ENCODE measurements at places on chromosomes 12 and 14.

GRCh38 chr14:91350813-91351511 lies 66.7 kb downstream of the CCDC88C start:
- peak; percentile 79 for DNase-seq

DNA sequence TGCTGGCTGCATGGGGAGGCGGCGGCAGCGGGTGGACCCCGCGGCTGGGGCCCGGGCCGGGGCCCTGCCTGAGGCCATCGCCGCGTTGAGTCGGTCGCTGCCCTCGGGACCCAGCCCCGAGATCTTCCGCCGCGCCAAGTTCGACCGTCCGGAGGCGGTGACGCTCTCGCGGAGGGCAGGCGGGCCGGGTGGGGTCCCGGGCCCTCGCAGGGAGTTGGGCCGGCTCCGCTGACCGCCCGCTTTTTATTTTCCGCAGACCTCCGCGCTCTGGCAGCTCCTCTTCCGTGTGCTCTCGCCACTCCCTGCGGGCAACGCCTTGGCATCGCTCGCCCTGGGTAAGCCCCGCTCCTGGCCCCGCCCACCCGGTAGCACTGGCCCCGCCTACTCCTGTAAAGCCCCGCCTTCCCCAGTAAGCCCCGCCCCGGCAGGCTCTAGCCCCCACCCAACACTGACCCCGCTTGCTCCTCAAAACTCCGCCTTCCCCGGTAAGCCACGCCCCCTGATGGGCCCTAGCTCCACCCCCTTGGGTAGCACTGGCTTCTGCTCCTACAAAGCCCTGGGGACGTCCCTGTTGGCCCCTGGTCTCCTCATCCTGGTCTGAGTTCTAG lies 424 bp downstream of the TEDC1 start:
- peak; percentile 99 for DNase-seq

DNA sequence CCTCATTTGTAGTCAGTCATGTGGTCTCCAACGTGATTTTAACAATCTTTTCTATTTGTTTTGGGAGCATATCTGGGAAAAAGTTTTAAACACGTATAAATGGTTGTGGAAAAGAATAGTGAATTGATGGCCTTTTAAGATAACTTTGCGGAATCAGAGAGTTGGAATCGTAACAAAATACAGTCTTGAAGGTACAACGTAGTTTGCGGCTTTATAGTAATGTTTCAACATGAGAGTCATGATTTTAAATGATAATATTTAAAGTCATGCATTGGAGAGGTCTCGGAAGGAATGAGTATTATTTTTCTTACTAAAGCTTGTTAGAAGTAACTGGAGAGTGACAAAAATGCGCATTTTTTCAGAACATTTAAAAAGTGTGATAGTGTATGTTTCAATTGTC lies 1.6 kb downstream of the AEBP2 start:
- DNase-seq: no peak

DNA sequence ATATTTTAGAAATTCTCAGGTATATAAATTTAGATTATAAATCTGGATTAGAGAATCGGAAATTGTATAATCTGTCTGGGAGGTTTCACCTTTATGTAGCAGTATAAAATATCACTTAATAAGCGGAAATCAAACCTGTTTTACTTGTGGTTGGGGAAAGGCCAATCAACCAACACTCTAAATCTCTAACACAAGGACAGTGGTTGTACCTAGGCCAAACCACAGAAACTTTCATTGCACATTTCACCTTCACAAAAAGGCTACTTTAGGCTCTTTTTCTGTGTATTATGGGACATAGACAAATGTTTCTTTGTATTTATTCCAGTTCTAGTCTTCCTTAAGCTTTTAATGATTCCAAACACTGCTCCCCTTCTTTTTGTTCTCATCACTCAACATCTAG lies 19.8 kb downstream of the ERH start:
- DNase-seq: no peak

GRCh38 chr14:93042968-93043940 lies 72.5 kb downstream of the ITPK1 start:
- DNase-seq: no peak

GRCh38 chr14:94491511-94491910 lies 15.5 kb upstream of the SERPINA9 start:
- DNase-seq: no peak

GRCh38 chr12:21638054-21638891 lies 19.4 kb downstream of the LDHB start:
- no peak for DNase-seq

GRCh38 chr12:96995861-96996260 lies 88.8 kb downstream of the NEDD1 start:
- no peak for DNase-seq

Measured in stimulated activated CD8-positive, alpha-beta memory T cell treated with anti-CD3 and anti-CD28 coated beads, Interleukin-4, amount 100 ng/mL, for 48 hours (primary cell).